ENCODE measurements at places on chromosomes 7 and 10.

DNA sequence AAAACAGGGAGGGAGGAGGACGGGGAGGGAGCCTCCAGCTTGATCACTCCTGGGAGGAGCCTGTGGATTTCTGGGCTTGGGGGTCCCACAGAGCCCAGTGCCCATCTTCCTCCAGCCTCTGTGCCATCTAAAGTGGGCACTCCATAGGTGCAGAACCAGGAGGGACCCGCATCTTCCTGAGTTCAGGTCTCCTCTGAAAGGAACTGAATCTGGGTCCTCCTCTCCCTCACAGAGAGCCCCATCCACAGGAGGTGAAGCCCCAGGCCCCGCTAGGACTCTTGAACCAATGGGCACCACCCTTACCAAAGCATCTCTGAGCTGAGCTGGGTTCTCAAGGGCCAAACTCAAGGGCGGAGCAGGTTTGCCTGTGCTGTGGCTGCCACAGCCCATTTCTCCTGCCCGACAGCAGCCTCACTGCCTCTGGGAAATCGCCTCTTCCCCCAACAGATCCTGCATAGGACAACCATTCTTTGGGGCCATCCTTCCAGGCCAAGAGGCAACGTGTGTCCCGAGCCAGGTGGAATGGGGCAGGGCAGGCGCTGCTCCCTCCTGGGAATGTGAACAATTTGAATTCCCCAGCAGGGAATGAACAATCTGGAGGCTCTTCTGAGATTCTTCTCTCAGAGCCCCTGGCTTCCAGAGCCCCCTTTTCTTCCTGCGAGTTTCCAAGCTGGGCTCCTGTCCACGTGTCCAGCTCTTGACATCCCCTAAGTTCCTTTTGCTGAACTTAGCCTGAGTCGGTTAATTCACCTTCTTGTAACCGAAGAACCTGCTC is 411.0 kb upstream of the FOXK1 start:
- no peak for DNase-seq

DNA sequence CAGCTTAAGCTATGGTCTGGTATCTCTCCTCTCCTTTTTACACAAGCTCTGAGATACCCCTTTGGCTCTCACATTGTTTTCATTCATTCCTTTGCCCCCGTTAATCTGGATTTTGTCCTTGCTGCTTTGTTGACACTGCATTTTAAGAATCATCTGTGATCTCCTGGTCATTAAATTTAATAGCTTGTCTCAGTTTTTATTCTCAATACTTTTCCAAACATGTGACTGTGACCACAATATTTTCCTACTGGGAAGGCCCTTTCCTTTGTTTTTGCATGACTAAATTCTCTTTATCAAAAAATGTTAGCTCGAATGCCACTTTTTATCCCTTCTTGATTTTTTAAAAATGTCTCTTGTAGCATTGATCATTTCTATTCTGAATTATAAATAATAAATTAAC is 171.2 kb downstream of the SUGCT start:
- no peak for DNase-seq

GRCh38 chr7:129949292-129950133 is 3.2 kb downstream of the UBE2H start:
- DNase-seq: no peak

- no peak for DNase-seq
Measured at GRCh38 chr10:29204070-29204800, 84.6 kb upstream of the LYZL1 start.

GRCh38 chr7:1123715-1124114 is 35.8 kb downstream of the GPER1 start:
- no peak for DNase-seq

DNA sequence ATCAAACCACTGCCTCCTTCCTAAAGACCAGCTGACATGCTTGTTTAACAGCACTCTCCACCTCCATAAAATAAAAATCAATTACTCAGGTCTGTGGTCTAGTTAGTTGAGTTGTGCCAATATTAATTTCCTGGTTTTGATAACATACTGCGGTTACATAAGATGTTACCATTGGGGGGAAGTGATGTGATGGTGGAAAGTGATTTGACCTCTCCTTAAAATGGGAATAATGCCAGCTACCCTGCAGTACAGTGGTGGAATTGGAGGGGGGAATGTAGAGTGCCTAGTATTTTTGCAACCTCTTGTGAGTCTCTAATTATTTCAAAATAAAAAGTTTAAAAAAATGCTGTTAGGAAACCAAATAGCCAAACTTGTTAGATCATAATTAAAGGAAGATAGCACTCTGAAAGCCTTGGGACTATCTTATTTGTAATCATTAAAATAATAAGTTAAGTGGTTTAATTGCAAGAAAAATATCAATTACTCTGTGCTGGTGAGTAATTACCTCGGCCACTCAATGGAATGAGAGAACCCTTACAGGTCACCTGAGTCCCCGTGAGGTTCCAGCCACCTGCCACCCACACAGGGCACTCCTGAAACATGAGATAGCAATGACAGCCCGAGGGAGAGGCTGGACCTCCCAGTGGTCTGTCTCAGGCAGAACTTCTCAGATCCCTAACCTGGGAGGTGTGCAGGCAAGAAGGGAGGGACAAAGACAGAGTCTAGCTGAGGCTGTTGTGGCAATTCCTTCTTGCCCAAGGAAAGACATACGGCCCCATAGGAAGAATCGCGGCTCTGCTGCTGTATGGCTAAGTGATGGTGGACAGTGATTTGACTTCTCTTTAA is 94.1 kb downstream of the SH3PXD2A start:
- DNase-seq: no peak
